Esophagus mucosa (tissue), 1 donor: ENCODE measurements at places on chromosomes 7 and 10. TPM values are rescaled to one million over a fixed set of nuclear protein-coding genes. Genes with fewer than 3 reads are reported as not detected.
A peak's percentile ranks its signal among the peaks of the same experiment; 100 is the strongest.

GRCh38 chr10:30114401-30114800 is 55.0 kb upstream of the JCAD start:
- no peak for ATAC-seq

- ATAC-seq = peak; percentile 68
Measured at GRCh38 chr10:126669168-126669567, 1.3 kb downstream of the C10orf90 start.

- no peak for ATAC-seq
Measured at GRCh38 chr10:77618117-77618516, 19.5 kb downstream of the KCNMA1 start.

DNA sequence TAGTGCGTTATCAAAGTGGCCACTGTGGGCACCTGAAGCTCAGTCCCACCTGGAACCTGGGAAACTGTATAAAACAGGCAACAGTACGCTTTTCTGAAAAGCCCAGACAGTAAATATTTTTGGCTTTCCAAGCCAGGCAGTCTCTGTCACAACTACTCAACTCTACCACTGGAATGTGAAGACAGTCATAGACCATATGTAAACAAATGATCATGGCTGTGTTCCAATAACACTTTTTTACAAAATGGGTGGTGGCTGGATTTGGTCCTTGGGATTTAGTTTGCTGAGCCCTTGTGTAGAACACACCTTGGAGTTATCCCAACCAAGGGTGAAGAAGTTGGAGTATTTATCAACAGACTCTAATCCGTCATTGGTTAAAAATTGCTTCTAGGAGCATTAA is 259.9 kb downstream of the SKIDA1 start:
- peak; percentile 75 for ATAC-seq

DNA sequence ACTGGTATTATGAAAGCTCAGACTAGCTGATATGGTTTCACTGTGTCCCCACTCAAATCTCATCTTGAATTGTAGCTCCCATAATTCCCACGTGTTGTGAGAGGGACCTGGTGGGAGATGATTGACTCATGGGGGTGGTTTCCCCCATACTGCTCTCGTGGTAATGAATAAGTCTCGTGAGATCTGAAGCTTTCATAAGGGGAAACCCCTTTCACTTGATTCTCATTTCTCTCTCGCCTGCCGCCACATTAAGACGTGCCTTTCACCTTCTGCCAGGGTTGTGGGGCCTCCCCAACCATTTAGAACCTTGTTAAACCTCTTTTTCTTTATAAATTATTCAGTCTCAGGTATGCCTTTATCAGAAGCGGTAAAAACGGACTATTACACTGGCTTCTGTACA is 40.3 kb downstream of the COL13A1 start:
- ATAC-seq = no peak

DNA sequence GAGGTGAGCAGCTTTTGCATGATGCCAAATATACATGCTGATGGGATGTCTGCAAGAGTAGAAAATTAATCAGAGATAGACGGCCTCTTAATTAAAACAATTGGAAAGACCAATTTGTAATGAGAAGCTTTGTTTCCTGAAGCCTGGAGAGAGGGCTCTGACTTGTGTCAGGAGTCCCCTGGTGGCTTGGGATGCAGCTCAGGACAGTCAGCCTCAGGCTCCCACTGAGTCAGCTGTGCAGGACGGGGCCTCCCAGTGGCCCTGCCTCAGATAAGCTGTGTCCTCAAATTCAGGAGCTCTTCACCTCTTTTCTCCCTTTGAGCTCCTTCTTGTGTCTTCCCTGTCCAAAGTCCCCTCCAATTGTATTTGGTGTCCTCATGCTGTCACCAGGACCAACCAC is 438.9 kb upstream of the PODXL start:
- no peak for ATAC-seq

DNA sequence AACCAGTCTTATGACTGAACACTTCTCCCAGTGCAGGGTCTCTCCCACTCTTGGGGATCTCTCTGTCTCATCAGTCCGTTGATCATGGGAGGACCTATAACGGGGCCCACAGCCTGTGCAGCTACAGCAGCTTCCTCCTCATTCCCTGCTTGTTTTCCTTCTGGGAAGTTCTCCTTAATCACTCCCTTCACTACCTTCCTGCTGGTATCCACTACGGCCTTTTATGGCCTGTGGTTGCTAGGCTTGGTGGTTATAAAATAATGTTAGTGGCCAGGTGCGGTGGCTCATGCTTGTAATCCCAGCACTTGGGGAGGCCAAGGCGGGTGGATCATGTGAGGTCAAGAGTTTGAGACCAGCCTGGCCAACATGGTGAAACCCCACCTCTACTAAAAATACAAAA is 3.5 kb upstream of the ZNF282 start:
- ATAC-seq = no peak

DNA sequence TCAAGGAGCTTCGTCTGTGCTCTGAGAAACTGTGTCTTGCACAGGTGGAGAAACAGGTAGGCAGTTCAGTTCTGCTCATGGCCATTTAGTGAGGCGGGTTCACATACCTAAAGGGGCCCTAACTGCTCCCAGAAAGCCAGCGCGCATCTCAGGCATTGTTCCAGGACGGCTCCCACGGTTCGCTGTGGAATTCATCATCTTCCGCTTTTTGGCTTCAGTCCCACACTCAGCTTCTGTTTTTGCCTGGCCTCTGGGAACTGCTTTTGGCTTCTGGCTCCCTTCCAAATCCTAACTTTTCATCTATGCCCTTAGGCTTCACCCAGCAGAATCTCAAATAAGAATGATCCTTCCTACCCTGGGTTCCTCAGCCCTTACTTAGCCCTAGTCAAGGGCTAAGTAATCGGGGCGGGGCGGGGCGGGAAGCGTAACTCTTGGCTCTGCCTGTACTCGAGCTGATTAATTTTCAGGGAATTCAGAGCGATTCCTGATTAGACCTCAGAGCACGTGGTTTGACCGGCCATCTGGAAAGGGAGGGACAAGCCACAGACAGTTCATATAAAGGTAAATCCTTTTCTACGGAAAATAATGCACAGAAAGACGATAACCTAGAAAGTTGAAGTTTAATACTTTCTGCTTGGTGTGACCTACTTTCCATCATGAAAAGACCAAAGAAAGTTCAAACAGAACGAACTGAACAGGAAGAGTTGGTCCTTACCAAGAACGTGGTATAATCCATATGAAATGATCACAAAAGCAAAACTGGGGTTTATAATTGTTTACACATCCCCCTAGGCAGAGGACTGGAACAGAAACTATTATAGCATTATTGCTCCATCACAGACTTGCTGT is 105.7 kb downstream of the ST8SIA6 start:
- ATAC-seq = peak; percentile 56

DNA sequence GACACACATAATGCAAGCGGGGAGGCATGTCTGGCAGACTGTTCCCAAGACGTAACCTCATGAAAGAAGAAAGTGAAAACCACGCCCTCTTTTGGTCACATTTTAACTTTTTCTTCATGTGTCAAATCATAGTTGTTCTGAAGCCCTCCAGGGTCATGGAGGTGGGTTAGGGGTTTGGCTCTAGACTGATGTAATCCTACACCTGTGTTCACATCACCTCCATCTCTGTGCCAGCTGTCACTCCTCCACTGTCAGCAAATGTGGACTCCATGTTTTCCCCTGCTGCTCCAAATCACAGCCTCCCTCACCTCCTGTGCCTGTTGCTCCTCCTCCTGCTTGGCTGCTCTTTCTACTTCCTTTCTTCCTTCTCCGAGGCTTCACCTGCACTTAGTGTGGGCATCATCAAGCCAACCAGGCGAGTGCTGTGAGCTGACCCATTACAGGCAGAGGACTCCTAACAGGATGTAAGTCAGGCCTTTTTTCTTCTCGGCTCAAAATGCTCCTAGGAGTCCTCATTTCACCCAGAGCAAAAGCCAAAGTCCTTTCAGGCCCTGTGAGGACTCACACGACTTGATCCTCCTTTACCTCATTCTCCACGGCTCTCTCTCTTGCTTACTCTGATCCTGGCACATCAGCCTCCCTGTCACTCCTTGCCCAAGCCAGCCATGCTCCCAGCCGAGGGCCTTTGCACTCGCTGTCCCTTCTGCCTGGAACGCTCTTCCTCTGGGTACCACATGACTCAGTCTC is 66.4 kb upstream of the IFRD1 start:
- ATAC-seq = no peak

DNA sequence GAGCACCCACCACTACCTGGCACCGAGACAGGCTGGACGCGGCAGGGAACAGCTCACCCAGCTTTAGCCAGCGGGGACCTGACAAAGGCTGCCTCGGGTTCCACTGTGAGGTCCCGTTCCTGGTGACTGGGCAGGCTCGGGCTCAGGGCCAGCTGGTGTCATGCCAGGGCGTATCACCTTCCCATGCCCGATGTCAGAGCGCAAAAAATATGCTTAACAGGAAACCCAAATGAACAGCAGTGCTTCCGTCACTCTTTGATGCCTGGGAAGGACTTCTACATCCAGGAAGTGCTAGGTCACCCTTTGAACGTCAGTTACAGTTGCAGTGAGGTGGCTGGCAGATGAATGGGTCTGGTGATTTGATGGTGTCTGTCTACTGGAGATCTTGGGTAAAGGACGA is 106.0 kb downstream of the ADARB2 start:
- ATAC-seq = no peak

GRCh38 chr7:140676306-140676705 is 3.6 kb downstream of the ADCK2 start:
- ATAC-seq = no peak

DNA sequence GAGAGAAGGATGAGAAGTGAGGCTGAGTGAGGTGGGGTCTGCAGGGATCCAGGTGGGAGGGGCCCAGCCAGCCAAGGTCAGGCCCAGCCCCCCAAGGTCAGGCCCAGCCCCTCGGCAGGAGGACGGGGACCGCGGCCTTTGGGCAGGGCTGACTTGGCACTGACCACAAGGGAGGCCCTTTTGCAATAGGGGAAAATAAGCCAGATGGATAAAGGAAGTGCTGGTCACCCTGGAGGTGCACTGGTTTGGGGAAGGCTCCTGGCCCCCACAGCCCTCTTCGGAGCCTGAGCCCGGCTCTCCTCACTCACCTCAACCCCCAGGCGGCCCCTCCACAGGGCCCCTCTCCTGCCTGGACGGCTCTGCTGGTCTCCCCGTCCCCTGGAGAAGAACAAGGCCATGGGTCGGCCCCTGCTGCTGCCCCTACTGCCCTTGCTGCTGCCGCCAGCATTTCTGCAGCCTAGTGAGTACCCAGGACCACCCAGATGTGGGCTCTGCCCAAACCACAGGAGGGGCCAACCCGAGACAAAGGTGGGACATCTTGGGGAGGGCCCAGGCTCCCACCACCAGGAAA is at the start of gene PILRA:
Gene PILRA, plus strand, starts transcription at position 227 of the 571 bp plus-strand sequence. Its CDS starts 170 bp downstream, at position 397.
- ATAC-seq = no peak

- ATAC-seq = no peak
Measured at GRCh38 chr10:78775891-78776290, 292.9 kb upstream of the ZMIZ1 start.

DNA sequence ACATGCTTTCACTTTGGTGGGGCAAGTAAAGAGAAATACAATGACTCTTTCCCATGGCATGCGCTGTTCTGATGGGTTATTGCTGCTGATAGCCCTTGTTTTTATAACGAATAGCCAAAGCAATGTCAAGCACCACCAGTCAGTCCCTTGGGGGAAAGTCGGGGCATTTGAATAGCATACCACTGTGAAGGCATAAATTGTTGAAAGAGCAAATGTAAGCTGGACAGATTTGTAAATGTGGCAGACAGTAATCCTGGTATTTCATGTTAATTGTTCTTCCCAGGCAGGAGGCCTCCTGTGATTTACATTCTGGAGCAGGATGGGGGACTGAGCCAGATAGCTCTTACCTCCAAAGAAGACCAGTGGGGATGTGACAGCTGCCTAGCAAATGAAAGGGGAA is 293.3 kb downstream of the ADRA2A start:
- no peak for ATAC-seq

DNA sequence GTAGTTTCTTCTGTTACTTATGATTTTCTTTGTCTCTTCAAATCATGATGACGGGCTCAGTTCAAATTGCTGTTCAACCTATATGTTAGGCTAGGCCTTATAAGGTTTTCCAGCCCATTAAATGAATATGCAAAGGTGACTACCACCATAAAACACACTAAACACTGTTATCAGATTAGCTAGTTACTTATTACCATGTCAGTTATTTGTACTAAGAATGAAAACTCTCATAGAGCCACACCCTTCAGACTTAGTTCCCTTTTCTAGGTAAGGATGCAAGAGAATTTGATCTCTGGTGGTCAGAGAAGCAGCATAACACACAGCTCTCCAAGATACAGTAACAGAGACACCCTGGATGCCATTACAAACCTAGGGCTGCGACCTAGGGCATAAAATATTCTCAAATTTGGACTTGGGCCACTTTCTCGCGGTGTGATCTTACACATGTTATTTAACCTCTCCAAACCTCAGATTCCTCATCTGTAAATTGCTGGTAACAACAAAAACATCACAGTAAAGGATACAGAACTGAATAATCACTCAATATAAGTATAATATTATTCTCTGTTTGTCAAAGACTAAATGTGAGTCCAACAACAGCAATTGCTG is 35.6 kb downstream of the ANKMY2 start:
- ATAC-seq = no peak

DNA sequence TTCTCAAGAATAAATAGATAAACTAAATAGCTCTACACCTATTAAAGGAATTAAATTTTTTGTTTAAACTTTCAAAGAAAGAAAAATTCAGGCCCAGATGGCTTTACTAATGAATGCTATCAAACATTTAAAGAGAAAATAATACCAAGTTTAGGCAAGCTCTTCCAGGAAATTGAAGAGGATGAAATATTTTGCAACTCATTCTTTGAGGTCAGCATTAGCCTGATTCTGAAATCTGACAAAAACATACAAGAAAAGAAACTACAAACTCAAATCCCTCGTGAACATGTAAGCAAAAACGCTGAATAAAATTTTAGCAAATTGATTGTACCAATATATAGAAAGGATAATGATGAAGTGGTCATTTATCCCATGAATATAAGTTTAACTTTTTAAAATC is 93.4 kb downstream of the RTKN2 start:
- no peak for ATAC-seq

DNA sequence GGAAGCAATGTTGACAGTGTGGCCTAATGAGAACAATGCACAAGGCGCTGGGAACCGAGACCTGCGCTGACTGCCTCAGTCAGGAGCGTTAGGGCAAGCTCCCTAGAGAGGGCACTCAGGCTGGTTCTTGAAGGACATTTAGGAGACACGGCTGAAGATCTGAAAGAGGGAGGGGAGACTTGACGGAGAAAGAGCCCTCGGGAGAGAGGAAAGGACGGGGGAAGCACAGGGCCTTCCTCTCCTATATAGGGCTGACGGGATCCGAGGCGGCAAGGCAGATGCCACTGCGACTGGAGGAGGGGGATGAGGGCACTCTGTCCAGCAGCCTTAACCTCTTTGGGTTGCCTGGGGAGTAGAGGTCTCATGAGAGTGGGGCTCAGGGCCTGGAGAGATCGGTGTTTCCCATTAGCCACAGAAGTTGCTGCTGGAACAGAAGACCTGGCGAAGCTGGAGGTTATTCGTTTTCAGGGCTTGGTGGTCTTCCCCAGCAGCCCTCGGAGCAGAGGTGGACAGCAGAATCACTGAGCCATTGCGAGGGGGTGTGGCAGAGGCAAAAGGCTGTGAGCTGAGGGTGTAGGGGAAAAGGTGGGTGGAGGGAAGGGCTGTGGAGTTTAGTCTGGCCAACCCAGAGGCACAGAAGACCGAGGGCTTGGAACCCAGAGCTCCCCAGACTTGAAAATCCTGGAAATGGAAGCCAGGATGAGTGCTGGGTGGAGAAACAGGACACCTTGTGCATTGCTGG is 36.0 kb downstream of the CLEC2L start:
- peak; percentile 17 for ATAC-seq

NPC1L1 gene
- total RNA-seq = not detected

CALHM3 gene
- not detected for total RNA-seq

FAM13C gene
- 2.1 TPM for total RNA-seq

ASB10 gene
- total RNA-seq = not detected

LIPN gene
- total RNA-seq = 1.4 TPM

PON3 gene
- 2.0 TPM for total RNA-seq

ANKRD61 gene
- not detected for total RNA-seq

BHLHA15 gene
- 0.76 TPM for total RNA-seq

LDB3 gene
- 0.56 TPM for total RNA-seq
